ENCODE measurements at places on chromosomes 7 and 10.

- DNase-seq = no peak
Measured at GRCh38 chr7:131279044-131279443, 48.6 kb upstream of the MKLN1 start.

DNA sequence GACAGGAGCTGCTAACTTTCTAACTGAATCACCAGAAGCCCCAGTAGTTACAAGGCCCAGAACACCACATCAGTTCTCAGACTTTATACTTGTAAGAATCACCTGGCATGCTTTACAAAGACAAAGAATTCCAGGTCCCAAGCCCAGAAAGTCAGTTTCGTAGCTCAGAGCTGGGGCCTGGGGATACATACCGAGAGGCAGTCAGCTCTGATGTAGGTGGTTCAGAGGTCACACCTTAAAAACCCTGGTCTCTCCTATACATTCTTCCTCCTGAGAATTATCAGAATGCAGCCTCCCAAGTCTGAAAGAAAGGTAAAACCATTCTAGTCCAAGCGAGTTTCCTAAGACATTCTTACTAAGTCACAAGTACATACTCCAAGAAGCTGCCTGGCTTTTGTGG is 2.3 kb downstream of the GRB10 start:
- no peak for DNase-seq

- no peak for DNase-seq
Measured at GRCh38 chr10:96626795-96627194, 40.0 kb upstream of the TM9SF3 start.

GRCh38 chr7:157683747-157684156 is 346.9 kb downstream of the DNAJB6 start:
- no peak for DNase-seq

DNA sequence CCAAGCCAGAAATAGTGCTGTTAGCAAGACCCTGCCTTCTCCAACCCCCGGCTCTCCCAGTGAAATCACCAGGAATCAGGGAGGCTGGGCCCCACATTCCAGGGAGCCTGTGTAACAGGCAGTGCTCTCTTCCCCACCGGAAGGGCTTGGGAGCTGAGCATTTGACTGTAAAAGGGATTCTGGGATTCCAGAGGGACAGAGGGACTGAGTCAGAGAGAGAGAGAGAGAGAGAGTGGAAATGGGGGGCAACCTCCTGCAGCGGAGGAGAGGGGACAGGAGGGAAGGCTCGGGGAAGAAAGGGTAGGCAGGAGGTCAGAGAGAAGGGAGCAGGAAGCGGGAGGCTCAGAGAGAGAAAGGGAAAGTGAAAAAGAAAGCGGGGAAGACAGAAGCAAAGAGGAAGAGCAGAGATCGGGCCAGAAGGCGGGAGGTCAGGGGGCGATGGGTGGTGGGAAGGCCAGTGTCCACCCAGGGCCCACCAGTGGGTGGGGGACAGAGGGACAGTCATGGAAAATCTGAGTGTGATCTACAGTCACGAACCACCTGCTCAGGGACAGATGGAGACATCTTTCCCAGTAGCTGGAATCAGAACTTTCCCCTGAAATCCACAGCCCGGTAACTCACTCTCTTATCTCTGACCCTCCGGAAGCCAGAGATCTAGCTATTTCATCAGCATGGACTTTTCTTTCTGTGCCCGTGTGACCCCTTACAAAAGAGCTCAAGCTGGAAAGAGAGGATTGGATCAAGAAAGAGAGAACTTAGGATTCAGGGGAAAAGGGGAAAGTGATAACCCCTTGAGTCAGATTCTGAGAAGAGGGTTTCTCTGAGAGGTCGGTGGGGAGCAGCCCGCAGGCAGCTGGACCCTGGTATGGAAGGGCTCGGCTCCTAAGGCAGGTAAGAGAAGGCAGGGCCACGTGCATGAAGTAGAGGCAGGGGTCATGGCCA is 4.6 kb upstream of the SERPINE1 start:
- DNase-seq = peak; percentile 30

DNA sequence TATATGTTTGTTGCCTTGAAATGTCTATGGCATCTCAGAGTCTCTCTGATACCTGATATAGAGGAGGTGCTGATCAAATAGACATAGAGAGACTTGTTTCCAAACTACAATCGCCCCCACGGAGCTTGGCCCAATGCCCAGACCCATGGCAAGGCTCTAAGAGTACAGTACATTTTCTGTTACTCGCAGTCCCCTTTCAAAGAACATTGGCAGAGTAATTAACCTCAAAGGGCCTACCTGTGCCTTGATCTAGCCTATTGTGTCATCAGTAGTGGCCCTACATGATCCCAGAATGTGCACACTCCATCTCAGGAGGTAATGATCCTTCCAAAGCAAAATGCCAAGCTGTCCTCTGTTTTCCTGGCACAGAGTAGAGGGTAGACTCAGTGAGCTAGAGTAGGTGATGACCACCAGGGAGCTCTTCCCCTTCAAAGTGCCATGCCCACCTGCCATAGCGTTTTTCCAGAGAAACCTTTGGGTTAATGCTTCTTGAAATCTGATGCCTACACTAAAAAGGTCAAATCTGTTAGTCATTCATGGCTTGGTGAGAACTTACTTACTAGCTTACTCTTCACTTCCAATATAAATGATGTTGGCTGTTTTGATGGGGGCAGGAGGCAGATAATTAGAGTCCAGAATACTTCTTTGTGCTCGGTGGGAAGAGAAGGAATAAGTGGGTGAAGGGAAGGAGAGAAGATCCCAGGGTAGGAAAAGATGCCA is 41.2 kb upstream of the ACSL5 start:
- no peak for DNase-seq

- no peak for DNase-seq
Measured at GRCh38 chr10:132062116-132062515, 3.6 kb upstream of the JAKMIP3 start.

- DNase-seq = no peak
Measured at GRCh38 chr10:9163699-9164098, 1109.2 kb downstream of the GATA3 start.

- no peak for DNase-seq
Measured at GRCh38 chr7:90611115-90611514, 15.0 kb downstream of the CDK14 start.

GRCh38 chr7:12868027-12868426 is 180.6 kb downstream of the ARL4A start:
- DNase-seq = no peak

GRCh38 chr7:155743177-155743576 is 69.1 kb downstream of the SHH start:
- no peak for DNase-seq

DNA sequence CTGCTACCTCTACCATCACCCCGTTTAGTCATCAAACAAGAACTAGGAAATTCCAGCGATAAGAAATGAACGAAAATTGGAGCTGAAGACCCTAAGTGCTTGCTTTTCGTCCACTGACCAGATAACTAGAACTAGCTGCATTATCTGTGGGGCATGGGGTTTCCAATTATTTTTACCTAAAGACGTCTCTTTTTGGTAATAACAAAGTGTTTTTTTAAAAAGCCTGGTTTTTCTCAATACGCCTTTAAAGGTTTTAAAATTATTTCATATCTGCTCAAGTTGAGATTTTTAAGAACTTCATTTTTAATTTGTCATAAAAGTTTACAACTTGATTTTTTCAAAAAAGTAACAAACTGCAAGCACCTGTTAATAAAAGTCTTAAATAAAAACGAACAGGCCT is 104.2 kb downstream of the GALNT11 start:
- no peak for DNase-seq

DNA sequence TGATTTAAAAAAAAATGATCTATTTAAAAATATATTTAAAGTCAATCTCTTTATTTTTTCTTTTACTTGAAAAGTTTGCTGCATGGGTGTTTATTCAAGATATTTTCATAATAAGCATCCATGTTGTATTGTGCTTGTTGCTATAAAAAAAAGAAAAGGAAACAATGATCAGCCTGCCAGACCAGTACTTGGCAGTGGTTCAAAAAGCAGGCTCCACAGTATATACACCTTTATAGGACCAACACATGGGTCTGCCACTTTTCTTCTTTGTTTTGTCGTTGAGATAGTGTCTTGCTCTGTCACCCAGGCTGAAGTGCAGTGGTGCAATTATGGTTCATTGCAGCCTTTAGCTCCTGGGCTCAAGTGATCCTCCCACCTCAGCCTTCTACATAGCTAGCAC is 228.0 kb downstream of the TWIST1 start:
- DNase-seq = no peak

- peak; percentile 34 for DNase-seq
Measured at GRCh38 chr10:100993986-100994708, 5.5 kb upstream of the LZTS2 start.

DNA sequence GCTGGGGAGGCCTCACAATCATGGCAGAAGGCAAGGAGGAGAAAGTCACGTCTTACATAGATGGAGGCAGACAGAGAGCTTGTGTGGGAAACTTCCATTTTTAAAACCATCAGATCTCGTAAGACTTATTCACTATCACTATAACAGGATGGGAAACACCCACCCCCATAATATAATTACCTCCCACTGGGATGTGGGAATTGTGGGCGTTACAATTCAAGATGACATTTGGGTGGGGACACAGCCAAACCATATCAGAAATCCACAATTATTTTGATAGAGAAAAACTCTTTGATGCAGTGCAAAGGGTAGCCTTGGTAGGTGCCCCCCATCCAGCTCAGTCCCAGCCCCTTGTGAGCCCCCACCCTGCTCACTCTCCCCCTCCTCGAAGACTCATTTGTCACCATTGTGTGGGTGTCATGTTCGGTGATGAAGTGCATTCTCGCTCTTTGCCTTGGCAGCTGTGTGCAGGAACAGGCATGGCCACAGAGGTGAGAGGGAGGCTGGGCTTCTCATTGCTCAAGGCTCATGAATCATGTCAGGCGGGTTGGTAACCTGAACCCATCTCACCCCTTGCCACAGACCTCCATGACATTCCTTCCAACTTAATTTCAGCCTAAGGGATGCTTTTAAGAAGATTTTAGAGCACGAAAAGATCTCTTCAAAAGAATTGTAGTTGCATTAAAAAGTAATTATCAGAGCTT is 75.9 kb downstream of the BUB3 start:
- DNase-seq = peak; percentile 63

DNA sequence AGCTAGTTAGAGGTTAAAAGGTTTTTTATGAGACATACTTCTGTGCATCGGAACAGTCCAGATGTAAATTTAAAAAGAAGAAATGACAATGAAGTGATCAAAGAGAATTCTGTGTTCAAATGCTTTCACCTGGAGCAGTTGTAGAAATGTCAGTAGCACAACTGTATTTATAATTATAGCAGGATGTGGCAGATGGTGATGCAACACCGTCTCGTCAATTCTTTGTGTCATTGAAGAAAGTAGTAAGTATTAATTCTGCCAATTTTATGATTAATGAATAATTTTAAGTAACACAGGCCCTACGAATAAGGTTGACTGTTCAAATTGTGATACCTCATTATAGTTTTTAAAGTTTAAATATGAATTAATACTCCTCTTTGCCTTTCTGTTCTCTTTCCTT is 171.1 kb downstream of the ADK start:
- DNase-seq = no peak

DNA sequence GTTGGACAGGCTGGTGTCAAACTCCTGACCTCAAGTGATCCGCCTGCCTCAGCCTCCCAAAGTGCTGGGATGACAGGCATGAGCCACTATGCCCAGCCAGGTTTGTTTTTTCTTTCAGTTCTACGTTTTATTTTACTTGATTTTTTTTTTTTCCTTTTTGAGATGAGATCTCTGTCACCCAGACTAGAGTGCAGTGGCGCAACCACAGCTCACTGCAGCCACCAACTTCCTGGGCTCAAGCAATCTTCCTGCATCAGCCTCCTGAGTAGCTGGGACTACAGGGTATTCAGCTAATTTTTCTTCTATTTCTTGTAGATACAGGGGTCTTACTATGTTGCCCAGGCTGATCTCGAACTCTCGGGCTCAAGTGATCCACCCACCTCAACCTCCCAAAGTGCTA is 24.3 kb downstream of the GDI2 start:
- no peak for DNase-seq

- no peak for DNase-seq
Measured at GRCh38 chr7:143243111-143243510, 20.1 kb upstream of the GSTK1 start.

DNA sequence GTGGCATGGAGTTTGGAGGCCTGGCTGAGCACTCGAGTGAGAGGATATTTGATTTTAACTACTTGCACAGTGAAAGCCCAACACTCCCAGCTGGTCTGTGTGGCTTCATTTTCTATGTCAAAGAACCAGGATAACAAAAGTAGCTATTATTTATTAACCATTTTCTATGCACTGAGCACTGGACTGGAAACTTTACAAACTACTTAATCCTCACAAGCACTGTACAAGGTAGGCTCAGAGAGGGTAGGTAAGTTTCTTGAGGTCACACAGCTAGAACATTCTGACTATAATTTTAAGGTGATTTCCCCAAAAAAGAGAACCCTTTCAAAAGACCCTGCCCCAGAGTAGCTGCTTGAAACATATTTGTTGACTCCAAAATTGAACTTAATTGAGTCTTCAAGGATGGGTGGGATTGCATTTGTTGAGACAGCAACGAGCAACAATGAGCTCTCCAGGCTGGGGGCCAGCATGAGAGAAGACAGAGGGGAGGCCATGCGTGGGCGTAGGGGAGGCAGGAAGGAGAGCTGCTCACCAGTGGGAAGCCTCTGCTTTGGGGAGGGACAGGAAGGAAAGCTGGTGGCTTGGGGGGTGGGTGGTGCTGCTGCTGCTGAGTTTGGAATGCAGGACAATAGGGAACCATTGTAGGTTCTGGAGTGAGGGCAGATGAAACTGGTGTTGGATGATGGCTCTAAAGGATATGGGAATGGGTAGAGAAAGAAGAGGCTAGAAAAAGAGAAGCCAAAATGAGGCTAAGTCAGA is 31.5 kb downstream of the FAM241B start:
- DNase-seq = no peak

DNA sequence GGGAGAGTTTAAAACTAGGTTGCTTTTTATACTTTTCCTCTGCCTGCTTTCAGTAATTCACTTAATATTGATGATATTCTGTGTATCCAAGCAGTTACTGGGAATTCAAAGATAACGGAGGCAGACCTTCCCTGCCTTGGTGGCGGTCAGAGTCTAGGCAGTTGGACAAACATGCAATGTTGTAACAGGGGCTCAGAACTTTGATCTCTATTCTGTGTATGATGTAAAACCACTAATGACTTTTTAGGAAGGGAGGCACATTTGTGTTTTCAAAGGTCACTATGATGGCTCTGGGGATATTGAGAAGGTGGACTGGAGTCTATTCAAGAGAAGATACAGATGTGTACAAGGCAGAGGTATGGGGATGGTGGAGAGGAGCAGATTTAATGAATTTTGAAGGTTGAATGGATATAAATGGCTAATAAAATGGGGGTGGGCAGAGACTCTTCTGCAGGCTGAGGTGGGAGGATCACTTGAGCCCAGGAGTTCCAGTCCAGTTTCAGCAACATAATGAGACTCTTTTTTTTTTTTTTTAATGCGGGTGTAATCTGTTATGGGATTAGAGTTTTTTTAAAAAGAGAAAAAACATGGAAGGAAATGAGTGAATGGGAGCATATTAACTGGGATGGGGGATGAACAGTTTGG is 5.7 kb upstream of the PON2 start:
- no peak for DNase-seq

- no peak for DNase-seq
Measured at GRCh38 chr10:89082086-89082485, 91.5 kb downstream of the FAS start.

- no peak for DNase-seq
Measured at GRCh38 chr10:47053081-47053798, 142.0 kb downstream of the PTPN20 start.

- no peak for DNase-seq
Measured at GRCh38 chr7:111266613-111267012, 175.7 kb downstream of the LRRN3 start.

GRCh38 chr10:89481662-89482061 is 53.7 kb downstream of the SLC16A12 start:
- no peak for DNase-seq

GRCh38 chr10:17671307-17671706 is 27.4 kb downstream of the STAM start:
- DNase-seq = no peak
